ENCODE measurements at places on chromosomes 2 and 18.

DNA sequence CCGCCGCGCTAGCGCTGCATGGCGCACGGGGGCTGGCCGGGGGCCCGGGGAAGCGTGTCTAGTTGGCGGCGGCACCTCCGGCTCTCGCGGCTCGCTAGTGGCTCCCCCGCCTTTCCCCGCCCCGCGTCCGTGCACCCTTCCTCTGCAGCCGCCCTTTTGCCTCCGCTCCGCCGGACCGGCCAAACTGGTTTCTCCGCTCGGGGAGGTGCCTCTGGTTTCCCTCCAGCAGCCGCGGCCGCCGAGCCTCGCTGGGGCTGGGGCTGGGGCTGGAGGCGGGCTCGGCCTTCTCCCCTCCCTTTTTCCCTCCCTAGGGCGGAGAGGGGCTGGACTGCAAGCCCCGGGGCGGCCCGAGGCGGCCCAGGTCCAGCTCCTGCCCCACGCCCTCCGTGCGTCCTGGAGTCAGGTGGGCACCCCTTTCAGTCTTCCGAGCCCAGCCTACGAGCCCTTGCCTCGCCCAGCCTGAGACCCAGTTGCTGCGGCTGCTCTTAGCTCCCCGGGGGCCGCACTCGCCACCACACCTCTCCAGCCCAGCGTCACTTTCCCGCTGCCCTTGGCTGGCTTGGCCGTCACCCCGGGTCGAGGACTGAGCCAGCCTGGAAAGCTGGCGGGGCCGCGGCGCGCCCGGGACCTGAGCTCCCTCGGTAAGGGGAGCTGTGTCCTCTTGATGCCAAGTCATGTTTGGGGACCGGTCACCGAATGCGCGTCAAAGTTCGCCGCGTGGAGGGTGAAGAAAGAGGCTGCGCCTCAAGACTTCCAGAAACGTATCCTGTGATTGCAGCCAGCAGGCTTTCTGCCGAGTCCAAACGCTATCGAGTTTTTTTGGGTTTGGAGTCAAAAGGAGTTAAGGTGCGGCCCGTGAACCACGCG, at the start of gene ATP8B1:
ATP8B1 (minus strand) TSS at position 213 of the 867 bp plus-strand sequence. CDS start 71,508 bp downstream, outside the sequence.
- DNase-seq, result no peak

GRCh38 chr2:191637182-191638078, 40.5 kb upstream of the NABP1 start:
- DNase-seq, result no peak

DNA sequence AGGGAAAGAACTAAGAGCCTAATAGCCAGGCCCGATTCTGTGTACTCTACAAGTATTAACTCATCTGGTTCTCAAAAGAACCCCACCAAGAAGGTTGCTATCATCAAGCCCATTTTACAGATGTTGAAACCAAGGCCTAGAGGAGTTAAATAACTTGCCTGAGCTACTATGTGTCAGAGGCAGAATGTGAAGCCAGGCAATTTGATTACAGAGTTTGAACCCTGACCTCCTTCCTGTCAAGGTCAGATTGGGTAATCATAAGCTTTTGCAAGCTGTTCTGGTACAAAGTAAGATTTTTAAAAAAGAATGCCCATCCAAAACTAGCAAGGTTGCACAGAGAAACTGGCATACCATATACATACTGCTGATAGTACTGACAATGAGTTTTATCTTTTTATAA, 227.1 kb downstream of the HAUS1 start:
- DNase-seq, result no peak

- no peak for DNase-seq
These were observed 41.2 kb upstream of the NT5C1B start for GRCh38 chr2:18630541-18630940.

DNA sequence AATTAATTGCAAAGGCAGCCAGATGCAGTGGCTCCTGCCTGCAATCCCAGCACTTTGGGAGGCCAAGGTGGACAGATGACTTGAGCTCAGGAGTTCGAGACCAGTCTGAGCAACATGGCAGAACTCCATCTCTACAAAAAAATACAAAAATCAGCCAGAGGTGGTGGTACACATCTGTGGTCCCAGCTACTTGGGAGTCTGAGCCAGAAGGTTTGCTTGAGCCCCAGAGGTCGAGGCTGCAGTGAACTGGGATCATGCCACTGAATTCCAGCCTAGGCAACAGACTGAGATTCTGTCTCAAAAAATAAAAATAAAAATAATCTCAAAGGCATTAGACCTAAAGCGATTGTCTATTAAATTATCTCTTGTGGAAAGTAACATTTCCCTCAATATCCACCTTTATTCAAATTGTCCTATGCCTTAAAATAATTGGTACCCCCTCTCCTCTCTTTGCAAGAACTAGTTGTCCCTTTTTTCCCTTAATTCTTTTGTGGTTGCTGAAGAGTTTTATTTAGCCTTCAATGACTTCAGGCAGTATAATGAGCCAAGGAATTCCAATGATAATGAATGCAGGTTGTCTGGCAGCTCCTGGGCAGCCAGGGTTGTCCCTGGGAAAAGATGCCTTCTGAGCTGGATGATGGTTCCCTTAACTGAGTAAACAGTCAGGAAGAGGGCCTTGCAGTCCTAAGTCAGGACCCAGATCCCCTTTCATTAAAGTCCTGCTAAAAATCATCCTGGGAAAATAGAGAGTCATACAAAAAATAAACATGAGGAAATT, 32.2 kb downstream of the GPR75 start:
- no peak for DNase-seq

DNA sequence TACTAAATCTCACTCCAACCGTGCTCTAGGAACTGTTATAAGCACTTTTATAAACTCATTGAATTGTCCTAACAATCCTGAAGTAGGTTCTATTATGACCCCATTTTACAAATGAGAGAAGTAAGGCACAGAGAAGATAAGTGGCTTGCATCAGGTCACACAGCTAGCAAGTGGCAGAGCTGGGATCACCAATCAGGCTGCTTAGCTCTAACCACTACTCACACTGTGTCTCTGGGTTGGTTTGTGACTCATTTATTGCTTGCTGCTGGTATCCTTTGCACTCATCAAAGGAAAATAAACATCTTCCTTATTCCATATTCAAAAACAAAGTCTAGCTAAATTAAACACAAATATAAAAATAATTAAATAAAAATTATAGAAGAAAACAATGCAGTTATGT, 42.5 kb upstream of the IL1R2 start:
- DNase-seq, result no peak

- DNase-seq, result no peak
These were observed 92.5 kb upstream of the LRATD1 start for GRCh38 chr2:14540015-14540414.

DNA sequence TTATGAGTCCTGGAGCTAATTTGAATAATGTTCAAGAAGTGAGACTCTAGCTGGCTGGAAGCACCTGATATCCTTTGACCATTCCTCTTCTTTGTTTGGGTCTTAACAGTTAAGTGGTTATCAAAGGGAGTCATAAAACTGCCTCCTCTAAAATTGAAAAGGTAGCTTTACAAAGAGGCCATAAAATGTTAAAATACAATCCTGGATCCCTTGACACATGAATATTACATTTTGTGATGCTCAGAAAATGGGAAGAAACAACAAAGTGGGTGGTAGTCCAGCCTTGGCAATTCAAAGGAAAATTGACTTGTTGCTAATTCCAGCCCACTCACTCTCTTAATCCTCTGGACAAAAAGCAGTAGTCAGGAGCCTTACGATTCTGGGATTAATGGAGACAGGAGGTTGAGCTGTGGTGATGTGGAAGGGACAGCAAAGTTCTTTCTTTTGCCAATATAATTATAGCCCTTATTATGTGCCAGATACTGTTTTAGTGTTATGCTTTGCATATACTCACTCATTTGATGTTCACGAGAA, 339.2 kb downstream of the PDE11A start:
- DNase-seq, result no peak

GRCh38 chr2:96150791-96151594, 5.8 kb upstream of the DUSP2 start:
- DNase-seq, result no peak

GRCh38 chr2:178990533-178991241, 59.2 kb downstream of the CCDC141 start:
- no peak for DNase-seq

DNA sequence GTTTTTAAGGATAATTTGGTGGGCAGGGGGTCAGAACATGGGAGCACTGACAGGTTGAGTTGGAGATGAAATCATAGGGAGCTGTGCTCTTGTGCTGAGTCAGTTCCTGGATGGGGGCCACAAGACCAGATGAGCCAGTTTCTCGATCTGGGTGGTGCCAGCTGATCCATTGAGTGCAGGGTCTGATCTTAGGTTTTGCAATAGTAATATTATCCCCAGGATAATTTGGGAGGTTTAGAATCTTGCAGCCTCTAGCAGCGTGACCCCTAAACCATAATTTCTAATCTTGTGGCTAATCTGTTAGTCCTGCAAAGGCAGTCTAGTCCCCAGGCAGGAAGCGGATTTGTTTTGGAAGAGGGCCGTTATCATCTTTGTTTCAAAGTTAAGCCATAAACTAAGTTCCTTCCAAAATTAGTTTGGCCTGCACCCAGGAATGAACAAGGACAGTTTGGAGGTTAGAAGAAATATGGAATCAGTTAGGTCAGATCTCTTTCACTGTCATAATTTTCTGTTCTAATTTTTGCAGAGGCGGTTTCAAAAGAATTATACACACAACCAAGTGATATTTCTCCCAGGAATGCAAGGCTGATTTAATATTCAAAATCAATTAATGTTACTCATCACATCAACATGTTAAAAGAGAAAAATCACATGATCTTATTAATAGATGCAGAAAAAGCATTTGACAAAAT, 23.0 kb downstream of the DBI start:
- no peak for DNase-seq

DNA sequence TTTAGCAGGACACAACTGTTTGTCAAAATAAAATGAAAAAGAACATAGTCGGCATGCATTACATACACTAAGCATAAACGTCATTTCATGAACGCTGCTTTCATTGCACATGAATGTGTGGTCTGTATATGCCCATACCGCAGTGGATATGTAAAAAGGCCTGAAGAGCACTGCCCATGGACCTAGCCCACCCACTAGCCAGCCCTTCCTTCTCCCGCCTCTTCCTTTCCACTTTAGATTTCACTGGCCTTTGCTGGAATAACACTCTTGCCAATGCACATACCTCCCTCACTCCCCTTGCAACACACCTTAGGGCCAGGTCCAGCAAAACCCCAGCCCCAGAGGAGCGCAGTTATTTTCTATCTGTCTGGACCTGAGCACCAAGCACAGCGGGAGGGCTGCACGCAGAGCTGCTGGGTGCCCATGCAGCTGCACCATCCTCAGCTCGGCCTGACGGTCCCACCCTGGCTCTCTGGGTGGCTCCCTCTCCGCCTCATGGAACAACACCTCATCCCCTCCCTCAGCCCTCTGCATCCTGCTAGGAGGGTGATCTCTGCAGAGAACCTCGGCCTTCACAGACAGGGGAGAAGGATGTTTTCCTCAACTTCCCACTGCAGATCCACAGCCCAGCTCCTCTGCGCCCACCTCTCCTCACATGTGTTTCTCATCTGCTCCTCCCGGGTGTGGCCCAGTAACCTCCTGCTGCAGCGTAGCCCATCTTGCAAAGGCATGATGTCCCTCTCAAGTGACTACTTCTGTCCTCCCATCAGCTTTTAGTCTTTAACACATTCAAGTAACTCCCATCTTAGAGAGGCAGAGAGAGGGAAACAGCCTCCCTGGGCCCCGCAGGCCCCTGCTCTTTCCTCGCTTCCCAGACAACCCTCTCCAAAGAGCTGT, 72.7 kb downstream of the FBXO15 start:
- DNase-seq, result no peak
